Testis (tissue), 5 donors: ENCODE measurements at places on chromosomes 11 and 22. TPM values are rescaled to one million over a fixed set of nuclear protein-coding genes. Genes with fewer than 3 reads are reported as not detected.

The SLC6A5 gene
- total RNA-seq, result 1.5 TPM

The NRGN gene
- 5.5 TPM for total RNA-seq

The PHOX2A gene
- 1.3 TPM for total RNA-seq

The LSP1 gene
- total RNA-seq, result 19.9 TPM

The LARGE2 gene
- total RNA-seq, result 3.4 TPM

The SCARF2 gene
- total RNA-seq, result 12.3 TPM

GRCh38 chr11:126405906-126406305 lies 50.4 kb downstream of the ST3GAL4 start:
- no peaks in the 10 kb centered on the region for H3K27me3 ChIP-seq
- DNase-seq, result no peak
- no peak overlapping the region for H3K4me3 ChIP-seq
- H3K4me1 ChIP-seq, result peaks cover 46% of the 10 kb centered on the region

- no peak overlapping the region for H3K4me3 ChIP-seq
- peaks cover 16% of the 10 kb centered on the region for H3K4me1 ChIP-seq
Measured at GRCh38 chr11:2168286-2169004, 3.2 kb downstream of the TH start.

DNA sequence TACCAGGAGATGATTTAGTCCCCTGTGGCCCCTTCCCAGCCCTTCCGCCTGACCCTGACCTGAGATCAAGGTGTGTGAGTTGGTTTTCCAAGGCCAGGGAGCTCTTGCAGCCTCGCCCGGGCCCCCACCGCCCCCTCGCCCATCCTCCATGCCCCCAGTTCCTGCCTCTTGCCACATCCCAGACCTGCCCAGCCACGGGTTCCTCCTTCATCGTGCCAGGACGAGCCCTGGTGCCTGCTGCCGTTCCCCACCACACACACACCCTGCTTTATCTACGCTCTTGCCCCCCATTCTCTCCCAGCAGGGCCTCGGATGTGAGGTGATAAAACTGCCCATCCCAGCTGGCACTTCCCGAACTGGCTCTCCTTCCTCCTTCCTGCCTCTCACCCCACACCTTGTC lies 1.4 kb upstream of the LIF start:
- H3K36me3 ChIP-seq, result no peaks in the 10 kb centered on the region
- no peaks in the 10 kb centered on the region for H3K27me3 ChIP-seq
- no peak for DNase-seq
- H3K4me1 ChIP-seq, result peaks cover 12% of the 10 kb centered on the region

DNA sequence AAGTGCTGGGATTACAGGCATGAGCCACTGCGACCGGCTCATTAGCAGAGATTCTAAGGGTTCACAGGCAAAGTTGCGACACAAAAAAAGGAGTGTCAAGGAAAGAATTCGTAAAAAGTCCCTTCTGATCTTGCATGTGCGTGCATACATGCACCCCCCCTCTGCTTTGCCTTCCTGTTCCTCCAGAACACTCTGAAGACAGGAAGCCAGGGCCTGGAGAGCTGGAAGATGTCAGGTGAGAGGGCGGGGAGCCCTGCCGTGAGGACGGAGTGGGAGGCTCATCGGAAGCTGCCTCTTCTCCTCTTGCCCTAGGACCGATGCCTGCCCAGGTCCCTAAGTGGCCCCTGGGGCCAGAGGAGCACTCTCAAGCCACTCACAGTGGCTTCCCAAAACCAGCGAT lies 89.1 kb downstream of the LARGE1 start:
- no peaks in the 10 kb centered on the region for H3K36me3 ChIP-seq
- no peak overlapping the region for H3K27ac ChIP-seq
- DNase-seq, result no peak
- no peaks in the 10 kb centered on the region for H3K4me1 ChIP-seq
- no peak overlapping the region for H3K4me3 ChIP-seq
- H3K27me3 ChIP-seq, result no peaks in the 10 kb centered on the region

DNA sequence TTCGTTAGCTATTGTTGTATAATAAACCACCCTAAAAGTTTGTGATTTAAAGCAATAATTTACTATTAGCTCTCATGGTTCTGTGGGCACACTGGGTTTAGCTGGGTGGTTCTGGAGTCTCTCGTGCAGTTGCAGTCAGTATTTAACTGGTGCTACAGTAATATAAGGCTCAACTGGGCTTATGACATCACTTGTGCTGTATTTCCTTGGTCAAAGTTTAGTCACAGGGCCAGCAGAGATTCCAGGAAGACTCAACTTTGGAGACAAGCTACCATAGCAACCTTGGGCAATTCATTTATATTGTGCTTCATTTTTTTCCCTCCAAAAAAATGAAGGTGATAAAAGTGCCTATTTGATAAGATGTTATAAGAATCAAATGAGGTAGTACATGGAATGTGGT lies 204.2 kb upstream of the GUCY1A2 start:
- no peak overlapping the region for H3K27ac ChIP-seq
- H3K36me3 ChIP-seq, result no peaks in the 10 kb centered on the region
- DNase-seq, result no peak

DNA sequence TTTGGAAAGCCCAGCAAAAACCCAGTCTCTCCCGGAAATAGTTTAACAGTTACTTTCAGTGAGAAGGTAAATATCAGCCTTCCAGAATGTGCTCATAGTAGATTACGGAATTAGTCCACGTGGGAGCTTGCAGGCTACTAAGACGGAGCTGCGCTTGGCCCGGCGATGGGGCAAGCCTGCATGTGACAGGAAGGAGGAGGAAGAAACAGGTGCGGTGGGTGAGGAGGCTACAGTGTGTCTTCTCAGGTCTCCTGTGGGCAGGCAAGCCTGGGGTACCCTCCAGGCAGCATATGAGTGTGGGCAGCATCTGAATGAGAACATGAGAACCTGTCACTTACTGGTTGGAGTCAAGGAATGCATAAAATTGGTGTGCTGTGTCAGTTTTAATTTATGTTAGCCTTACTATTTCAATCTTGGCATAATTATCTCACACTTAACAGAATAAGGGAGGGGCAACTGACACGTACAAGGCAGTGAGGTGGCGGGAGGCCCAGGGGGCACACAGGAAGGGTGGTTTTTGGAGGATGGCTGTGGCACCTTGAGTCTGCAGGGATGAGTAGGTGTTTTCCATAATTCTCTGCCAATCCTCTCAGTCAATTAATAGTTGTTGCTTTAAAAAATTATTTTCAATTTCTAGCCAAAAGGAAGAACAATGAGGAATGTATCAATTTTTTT lies 35.7 kb downstream of the CLMP start:
- no peak for DNase-seq
- no peaks in the 10 kb centered on the region for H3K4me1 ChIP-seq
- no peak overlapping the region for H3K4me3 ChIP-seq
- no peak overlapping the region for H3K27ac ChIP-seq
- H3K27me3 ChIP-seq, result no peaks in the 10 kb centered on the region
- no peaks in the 10 kb centered on the region for H3K36me3 ChIP-seq

DNA sequence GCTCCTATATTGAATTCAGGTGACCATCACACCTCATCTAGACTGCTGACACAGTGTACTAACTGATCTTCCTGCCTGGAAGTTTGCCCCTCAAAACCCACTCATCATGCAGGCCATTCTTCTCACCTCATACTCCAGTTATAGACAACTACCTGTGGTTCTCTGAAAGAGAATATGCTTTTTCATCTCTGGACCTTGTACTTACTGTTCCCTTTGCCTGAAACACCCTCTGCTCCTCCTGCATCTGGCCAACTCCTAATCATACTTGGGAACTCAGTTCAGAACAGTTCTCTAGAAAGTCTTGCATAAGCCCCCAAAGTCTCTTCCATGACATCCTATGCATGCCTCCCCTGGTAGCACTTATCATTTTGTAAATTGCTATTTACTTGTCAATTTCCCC lies 28.2 kb upstream of the P4HA3 start:
- no peak for DNase-seq
- H3K36me3 ChIP-seq, result no peaks in the 10 kb centered on the region
- H3K27me3 ChIP-seq, result no peaks in the 10 kb centered on the region
- H3K4me1 ChIP-seq, result no peaks in the 10 kb centered on the region

DNA sequence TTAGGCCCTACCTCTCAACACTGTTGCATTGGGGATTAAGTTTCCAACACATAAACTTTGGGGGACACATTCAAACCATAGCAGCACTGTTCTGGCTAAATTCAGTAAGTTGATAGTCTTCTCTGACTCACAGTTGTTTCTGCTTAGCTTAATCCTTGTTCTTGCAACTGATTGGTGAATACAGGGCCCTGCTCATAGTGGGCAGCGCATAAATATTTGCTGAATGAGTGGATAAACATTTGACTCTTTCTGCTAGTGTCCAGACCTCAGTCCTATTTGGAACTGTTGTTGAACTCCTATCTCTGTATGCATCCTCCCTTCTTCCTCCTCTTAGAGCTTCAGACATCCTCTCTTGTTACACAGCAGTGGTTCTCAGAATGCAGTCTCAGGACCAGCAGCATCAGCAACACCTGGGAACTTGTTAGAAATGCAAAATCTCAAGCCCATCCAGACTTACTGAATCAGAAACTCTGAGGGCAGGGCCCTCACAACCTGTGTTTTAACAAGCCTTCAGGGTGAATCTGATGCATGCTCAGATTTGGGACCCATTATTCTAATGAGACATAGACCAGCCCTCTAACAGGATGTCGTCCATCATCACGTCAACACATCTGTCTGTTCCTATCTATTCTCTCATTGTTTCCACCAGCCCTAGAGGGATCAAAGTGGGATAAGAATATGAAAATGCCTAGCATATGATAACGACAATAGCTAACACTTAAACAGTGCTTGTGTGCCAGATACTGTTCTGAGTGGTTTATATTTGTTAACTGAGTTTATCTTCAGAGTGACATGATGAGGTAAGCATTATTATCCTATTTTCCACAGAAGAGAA lies 22.3 kb downstream of the SPON1 start:
- H3K4me3 ChIP-seq, result no peak overlapping the region
- no peaks in the 10 kb centered on the region for H3K27me3 ChIP-seq
- no peaks in the 10 kb centered on the region for H3K36me3 ChIP-seq
- no peak for DNase-seq

GRCh38 chr11:26420331-26420730 lies 88.4 kb downstream of the ANO3 start:
- no peaks in the 10 kb centered on the region for H3K27me3 ChIP-seq
- H3K4me1 ChIP-seq, result no peaks in the 10 kb centered on the region
- H3K4me3 ChIP-seq, result no peak overlapping the region
- H3K36me3 ChIP-seq, result no peaks in the 10 kb centered on the region
- no peak overlapping the region for H3K27ac ChIP-seq

GRCh38 chr22:46695346-46696228 lies 42.5 kb downstream of the CERK start:
- H3K36me3 ChIP-seq, result no peaks in the 10 kb centered on the region
- no peak for DNase-seq
- H3K27ac ChIP-seq, result no peak overlapping the region
- H3K27me3 ChIP-seq, result no peaks in the 10 kb centered on the region
- H3K4me3 ChIP-seq, result no peak overlapping the region
- no peaks in the 10 kb centered on the region for H3K4me1 ChIP-seq

DNA sequence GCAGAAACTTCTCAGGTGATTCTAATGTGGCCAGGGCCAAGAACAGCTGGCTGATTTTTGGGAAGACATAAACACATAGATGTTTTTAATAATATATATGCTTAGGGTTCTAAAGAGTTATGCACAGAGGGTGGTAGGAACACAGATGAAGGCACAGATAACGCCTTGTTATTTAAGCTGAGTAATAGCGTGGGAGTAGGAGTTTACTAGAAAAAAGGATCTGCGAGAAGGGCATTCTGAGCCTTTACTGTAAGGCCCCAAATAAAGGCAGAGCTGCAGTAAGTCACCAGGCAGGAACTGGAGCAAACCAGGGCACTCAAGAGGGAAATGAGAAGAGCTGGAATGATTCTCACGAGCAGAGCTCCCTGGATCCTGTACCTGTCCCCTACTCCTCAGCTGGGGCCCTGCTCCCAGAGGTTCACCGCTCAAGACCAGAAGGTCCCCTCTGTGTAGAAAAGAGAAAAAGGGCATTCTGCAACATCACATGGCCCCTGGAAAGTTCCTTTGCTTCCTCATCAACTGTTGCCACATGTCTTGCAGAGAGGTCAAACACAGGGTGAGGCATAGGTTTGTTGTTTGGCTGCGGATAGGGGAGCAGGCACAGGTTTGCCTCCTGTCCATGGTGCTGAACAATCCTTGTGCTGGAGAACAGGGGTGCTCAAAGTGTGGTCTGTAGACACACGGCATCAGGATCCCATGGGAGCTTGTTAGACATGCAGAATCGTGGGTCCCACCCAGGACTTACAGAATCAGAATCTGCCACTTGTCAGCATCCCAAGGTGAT lies 125.7 kb downstream of the TENM4 start:
- H3K27me3 ChIP-seq, result no peaks in the 10 kb centered on the region
- DNase-seq, result no peak
- no peak overlapping the region for H3K27ac ChIP-seq
- H3K4me1 ChIP-seq, result no peaks in the 10 kb centered on the region
- no peak overlapping the region for H3K4me3 ChIP-seq

- no peak overlapping the region for H3K4me3 ChIP-seq
- peaks cover 21% of the 10 kb centered on the region for H3K4me1 ChIP-seq
- no peaks in the 10 kb centered on the region for H3K27me3 ChIP-seq
- no peaks in the 10 kb centered on the region for H3K36me3 ChIP-seq
Measured at GRCh38 chr11:72812604-72812966, 1.6 kb upstream of the ATG16L2 start.

DNA sequence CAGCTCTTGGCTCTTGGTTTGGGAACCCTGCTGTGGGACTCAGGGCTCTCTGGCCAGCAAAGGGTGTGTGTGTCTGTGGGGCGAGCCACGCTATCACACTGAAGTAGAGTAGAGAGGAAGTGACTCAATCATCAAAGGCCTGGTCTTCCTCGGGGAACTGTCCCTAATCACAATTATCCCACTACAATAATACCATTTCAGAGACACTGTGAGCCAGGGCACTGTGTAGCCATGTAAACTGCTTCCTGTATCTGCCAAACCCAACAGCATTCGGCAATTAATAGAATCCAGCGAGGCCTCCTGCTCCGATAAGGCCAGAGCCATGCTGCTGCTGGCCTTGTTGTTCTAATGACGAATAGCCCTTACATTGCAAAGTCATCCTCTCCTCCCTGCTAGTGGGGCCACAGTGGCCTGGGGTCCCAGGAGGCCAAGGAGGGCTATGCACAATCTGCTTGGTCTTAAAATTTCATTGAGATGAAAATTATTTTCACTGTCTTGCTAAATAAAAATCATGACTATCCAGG lies 49.8 kb upstream of the LMO2 start:
- H3K4me1 ChIP-seq, result peaks cover 9% of the 10 kb centered on the region
- H3K27ac ChIP-seq, result no peak overlapping the region
- H3K4me3 ChIP-seq, result no peak overlapping the region

- no peak overlapping the region for H3K27ac ChIP-seq
- no peaks in the 10 kb centered on the region for H3K27me3 ChIP-seq
- no peaks in the 10 kb centered on the region for H3K36me3 ChIP-seq
Measured at GRCh38 chr11:95727620-95728019, 62.0 kb downstream of the FAM76B start.

DNA sequence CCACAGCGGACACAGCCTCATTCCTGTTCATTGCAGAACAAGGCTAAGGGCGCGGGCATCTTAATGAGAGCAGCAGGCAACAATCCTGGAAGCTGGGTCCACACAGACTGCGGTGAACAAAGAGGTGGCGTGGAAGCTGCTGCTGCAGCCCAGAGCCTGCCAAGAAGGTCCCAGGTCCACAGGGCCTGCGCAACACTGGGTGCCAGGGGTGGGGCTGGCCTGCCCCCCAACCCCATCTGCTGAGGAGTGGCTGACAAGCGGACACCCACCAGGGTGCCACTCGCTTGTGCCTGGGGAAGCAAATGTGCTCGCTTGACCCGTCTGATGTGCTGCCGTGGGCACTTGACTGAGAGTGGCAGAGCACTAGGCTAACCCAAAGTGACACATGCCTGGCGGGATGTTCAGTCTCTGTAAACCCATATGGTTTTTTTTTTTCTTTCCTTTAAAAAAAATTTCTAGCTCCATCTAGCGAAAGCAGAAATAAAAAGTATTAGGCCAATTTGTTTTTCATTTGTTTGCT lies 83.2 kb upstream of the PITPNB start:
- no peaks in the 10 kb centered on the region for H3K36me3 ChIP-seq
- DNase-seq, result no peak
- no peak overlapping the region for H3K4me3 ChIP-seq
- no peaks in the 10 kb centered on the region for H3K4me1 ChIP-seq
- H3K27me3 ChIP-seq, result no peaks in the 10 kb centered on the region
- no peak overlapping the region for H3K27ac ChIP-seq
